WTC11 (cell line): ENCODE measurements at places on chromosomes 16 and 17.

- no peak for DNase-seq
Observed at GRCh38 chr16:61820398-61820797, 215.8 kb downstream of the CDH8 start.

- peak; percentile 16 for DNase-seq
Observed at GRCh38 chr17:58232707-58233156, 5.7 kb upstream of the LPO start.

DNA sequence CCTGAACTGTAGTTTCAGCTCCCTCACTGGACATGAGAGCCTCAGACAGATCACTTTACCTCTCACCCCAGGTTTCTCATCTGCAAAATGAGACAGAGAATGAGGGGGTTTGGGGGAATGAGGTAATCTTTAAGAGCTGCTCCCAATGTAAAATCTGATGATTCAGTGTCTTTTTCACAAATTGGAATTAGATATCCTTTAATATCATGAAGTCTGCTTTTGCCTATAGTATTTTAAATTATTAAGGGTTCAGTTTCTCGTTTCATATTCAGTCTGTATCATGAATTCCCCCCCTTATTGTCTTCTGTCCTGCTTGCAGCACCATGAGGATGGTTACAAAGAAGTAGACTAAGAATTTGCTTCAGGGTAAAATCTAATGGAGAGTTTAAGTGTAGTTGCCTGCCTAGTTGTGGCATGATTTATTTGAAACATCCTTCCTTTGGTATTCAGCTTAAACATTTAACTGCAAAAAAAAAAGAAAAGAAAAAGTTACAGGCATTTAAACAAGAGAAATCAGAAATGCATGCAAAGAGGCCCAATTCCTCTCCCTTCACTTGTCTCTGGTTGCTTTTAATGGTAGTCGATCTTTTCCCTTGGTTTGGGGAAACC lies 77.3 kb downstream of the WNT3 start:
- DNase-seq, result no peak

DNA sequence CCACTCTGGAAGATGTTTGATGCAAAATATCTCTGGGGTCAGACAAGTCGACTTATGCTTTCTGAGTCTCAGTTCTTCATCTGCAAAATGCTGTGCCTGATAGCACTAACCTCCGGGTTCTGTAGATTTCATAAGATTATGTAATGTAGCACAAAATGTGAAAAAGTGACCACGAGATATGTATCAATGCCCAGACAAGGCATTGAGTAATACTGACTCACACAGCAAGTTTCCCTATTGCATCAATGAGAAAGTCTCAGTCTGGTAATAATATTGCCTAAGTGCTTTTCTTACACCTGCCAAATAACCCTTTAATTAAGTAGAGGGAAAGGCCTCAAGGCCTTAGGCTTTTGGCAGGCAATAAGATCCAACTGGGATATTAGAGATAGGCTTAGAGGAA lies 41.4 kb upstream of the MMP2 start:
- no peak for DNase-seq

- no peak for DNase-seq
Observed at GRCh38 chr17:4249452-4250029, 14.2 kb downstream of the ANKFY1 start.

DNA sequence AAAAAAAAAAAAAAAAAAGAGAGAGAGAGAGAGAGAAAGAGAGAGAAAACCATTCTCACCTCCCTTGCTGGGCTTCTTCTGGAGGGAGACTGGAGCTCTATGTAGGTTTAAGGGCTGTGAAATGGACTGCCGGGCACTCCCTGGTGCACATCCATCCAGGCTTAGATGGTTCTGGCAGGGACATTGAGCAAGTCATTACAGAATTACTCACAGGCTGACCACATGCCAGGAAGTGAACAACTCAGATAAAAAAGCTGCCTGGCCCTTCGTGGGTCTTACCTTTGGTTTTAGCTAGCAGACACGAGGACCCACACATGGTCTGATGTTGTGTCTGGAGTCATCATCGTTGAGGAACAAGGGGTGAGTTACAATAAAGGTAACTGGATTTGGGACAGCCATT lies 847.4 kb upstream of the EEF2KMT start:
- no peak for DNase-seq

DNA sequence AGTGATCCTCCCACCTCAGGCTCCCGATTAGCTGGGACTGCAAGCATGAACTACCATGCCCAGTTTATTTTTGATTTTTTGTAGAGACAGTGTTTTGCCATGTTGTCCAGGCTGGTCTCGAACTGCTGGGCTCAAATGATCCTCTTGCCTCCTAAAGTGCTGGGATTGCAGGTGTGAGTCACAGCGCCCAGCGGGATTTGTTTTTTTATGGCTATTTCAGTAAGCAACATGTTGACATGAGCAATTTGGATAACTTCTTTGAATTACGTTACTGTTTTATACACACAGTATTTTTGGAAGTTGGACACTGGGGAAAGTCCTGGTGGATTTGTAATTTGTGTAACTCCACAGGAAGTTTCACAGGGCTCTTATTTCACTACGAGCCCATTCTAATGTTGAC lies 18.5 kb upstream of the RHOT1 start:
- no peak for DNase-seq

GRCh38 chr16:57892447-57893096 lies 78.4 kb downstream of the CNGB1 start:
- DNase-seq, result no peak

GRCh38 chr16:81861915-81862314 lies 82.8 kb downstream of the PLCG2 start:
- DNase-seq, result no peak

DNA sequence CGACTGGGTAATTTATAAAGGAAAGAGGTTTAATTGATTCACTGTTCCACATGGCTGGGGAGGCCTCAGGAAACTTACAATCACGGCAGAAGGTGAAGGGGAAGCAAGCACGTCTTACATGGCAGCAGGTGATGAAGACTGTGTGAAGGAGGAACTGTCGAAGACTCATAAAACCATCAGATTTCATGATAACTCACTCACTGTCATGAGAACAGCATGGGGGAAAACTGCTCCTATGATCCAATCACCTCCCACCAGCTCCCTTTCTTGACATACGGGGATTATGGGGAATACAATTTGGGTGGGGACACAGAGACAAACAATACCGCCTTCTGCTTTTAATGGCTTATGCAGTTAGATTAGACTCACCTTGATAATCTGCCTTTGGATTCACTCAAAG lies 19.4 kb upstream of the IRF8 start:
- DNase-seq, result no peak

GRCh38 chr17:44115585-44116415 lies 7.6 kb downstream of the HDAC5 start:
- peak; percentile 70 for DNase-seq

GRCh38 chr17:63954402-63955063 lies 18.2 kb downstream of the SCN4A start:
- DNase-seq, result no peak

DNA sequence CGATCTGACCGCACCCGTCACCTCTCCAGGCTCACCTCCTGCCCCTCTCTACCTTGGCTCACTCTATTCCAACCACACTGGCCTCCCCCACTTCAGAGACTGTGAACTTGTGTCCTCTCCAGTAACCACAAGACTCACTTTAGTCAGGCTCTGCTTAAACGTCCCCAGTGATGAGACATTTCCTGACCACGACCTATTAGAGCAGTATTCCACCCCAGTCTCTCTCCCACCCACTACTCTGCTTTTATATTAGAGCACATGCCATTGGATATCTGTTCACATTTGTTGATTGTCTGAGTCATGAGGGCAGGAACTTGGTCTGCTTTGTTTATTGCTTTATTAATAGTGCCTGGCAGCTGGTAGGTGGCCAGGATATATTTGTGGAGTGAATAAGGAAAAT lies 20.1 kb downstream of the COX11 start:
- no peak for DNase-seq

DNA sequence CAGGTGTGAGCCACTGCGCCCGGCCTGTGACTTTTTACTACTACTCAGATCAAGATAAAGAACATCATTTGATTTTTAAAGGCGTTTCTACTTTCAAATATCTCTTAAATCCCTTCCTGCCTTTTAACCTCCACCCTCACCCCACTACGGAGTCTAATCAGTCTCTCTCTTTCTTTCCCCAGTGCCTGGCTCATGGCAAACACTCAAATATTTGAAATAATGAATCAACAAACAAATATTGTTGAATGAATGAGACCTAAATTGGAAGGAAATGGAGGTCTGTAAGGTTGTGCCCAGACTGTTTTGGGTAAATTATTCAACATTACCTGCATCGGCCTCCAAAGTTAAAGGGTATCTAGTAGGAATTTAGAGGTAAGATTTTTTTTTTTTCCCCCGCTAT lies 14.7 kb downstream of the COPZ2 start:
- DNase-seq, result no peak

GRCh38 chr16:74987027-74987681 lies 2.2 kb upstream of the WDR59 start:
- no peak for DNase-seq

- no peak for DNase-seq
Observed at GRCh38 chr16:67283826-67284555, 4.7 kb downstream of the PLEKHG4 start.

- DNase-seq, result no peak
Observed at GRCh38 chr17:19676896-19677295, 28.3 kb downstream of the ALDH3A2 start.

DNA sequence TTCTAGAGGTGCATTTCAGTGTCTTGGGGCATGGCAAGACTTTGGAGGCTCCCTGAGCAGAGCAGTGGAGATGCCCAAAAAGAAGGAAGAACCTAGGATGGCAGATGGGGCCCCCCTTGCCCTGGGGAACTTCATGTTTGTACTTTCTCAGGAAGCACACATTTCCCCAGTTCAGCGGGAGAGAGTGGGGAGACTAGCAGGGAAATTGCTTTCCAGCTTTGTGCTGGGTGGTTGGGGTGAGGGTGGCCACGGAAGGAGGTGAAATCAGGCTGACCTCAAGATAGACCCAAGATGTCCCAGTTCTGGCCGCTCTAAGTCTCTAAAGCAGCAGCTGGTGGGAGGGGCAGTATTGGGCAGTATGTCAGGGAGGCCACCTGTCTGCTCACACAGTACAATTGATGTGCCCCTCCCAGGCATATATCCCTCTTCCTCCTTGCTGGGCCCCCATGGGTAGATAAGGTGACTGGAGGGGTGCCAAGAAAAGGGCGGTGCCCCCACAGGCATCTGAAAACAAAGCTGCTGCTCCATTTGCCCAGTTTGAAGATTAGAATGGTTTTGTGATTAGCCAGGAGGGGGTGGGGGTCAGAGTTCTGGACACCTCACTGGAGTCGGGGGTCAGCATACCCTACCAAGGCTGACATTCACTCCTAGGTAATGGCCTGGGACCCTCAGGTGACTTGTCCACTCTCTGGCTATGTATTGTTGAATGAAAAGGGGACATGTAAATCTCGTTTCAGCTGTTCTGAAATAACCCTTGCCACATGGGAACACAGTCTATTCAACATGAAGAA lies 17.1 kb upstream of the NAGLU start:
- DNase-seq, result no peak

- DNase-seq, result peak; percentile 31
Observed at GRCh38 chr16:53041320-53042051, 11.2 kb downstream of the CHD9NB start.

- DNase-seq, result no peak
Observed at GRCh38 chr17:27888067-27888466, 5.1 kb downstream of the LYRM9 start.

GRCh38 chr17:40895106-40895730 lies 10.2 kb upstream of the KRT20 start:
- DNase-seq, result no peak

DNA sequence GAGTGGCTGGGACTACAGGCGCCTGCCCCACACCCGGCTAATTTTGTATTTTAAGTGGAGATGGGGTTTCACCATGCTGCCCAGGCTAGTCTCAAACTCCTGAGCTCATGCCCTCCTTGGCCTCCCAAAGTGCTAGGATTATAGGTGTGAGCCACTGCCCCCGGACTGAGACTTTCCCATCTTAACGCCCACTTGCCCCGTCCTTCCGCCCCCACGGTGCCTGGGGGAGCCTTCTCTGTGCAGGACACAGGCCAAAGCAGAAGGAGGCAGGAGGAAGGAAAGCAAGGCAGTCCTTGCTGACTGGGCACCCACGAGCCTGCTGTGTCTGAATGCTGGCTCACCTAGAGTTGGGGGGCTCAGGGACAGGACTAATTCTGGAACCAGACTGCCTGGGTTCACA lies 17.6 kb upstream of the GNG13 start:
- DNase-seq, result no peak

- no peak for DNase-seq
Observed at GRCh38 chr16:86791287-86792035, 213.1 kb downstream of the FOXL1 start.

DNA sequence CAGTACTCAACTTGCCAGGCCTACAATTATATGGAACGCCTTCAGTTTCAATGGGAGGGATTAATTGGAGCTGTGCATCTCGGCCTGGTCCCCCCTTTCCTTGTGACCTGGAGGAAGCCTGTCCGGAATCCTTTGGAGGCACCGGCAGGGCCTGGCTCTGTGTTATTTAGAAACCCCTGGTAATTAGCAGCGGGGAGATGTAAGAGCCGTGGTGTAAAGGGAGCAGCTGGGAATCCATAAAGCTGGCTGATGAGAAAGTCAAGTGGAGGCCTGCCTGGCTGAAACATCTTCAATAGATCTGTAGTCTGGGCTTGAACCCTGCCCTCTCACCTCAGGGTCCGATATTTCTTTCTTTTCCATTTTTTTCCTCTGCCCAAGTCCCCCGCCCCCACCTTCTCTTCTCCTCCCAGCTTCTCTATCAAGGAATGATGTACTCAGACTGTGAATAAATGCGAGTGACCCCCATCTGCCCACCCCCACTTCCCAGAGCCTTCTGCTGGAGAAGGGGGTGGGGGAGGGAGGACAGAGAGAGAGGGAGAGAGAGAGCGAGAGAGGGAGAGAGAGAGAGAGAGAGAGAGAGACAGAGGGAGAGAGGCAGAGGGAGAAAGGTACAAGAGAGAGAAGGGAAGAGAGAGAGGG lies 495.5 kb upstream of the ZFHX3 start:
- DNase-seq, result no peak

- DNase-seq, result no peak
Observed at GRCh38 chr17:17096438-17097178, 54.4 kb downstream of the MPRIP start.

- no peak for DNase-seq
Observed at GRCh38 chr17:41680426-41681040, 8.2 kb upstream of the EIF1 start.

- no peak for DNase-seq
Observed at GRCh38 chr16:68227183-68227793, 8.6 kb downstream of the ESRP2 start.

- no peak for DNase-seq
Observed at GRCh38 chr17:79698146-79698846, 32.4 kb upstream of the ENPP7 start.

GRCh38 chr16:87692176-87692575 lies 73.6 kb downstream of the KLHDC4 start:
- no peak for DNase-seq
